ENCODE measurements at places on chromosomes 2 and 18. TPM values are rescaled to one million over a fixed set of nuclear protein-coding genes. Genes with fewer than 3 reads are reported as not detected.

Gene EPHA4
- total RNA-seq, result 34.4 TPM

GRCh38 chr2:205982776-205983327 is 103.1 kb downstream of the INO80D start:
- no peak for DNase-seq

- DNase-seq, result no peak
Observed at GRCh38 chr18:78479443-78479842, 500.2 kb upstream of the SALL3 start.

DNA sequence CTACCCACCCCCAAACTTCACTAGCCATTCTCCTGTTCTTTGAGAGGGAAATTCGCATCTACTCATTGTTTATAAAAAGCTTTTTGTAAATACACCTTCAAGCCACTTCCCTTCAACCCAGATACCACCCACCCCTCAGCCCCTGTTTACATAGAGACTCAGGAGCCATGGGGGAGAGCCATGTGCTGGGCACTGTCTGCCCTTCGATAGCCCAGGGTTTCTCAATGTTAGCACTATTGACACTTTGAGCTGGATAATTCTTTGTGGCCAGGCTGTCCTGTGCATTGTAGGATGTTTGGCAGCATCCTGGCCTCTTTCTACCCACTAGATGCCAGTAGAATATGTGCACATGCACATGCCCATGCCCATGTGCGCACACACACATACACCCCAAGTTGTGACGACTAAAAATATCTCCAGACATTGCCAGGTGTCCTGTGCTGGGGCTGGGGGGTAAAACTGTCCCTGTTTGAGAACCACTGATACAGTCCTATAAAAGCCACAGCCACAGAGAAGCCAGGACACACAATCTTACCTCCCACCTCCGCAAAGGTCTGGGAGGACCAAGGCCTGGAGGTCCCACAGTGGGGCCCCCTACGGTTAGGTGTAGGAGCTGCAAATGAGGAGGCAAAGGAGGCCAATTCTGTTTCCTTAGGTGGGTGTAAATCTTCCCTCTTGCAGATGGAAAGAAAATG is 44.5 kb upstream of the ASPRV1 start:
- no peak for DNase-seq

DNA sequence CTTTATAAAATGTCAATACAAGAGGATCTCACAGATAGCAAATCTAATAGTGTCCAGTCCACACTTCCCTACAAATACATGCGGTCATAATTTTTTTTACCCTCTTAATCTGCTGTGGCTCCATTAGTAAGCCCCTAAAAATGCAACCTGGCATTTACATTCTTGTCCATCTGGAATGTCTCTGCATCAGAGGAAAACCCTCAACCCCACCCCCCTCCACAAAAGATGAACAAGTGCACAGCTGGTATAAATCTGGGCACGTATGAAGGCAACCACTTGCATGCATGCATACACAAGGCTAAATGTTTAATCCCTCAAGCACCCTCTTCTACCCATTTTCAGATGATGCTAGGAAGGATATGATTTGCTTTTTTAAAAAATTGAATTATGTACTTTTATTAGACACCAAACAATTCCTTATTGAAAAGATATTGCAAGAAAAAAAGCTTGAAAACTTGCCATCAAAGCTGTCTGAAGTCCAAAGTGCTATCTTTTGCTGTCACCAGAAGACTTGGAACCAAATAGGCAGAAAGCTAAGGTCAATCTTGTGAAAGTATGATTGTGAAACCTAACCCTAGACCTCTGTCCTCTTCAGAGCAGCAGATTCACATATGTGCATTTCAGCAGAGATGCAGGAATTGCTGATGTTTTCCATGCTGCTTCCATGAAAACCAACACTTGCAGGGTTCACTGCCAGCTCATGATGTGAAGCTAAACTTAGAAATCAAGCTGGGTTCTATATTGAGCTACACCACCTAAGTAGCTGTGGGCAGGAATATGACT is 39.0 kb downstream of the IRS1 start:
- DNase-seq, result no peak

GRCh38 chr2:197057959-197058358 is 131.5 kb upstream of the PGAP1 start:
- no peak for DNase-seq

GRCh38 chr2:63242747-63243146 is 192.1 kb downstream of the OTX1 start:
- no peak for DNase-seq

Measured in A673 (cell line).